ENCODE measurements at places on chromosomes 3 and 15.

DNA sequence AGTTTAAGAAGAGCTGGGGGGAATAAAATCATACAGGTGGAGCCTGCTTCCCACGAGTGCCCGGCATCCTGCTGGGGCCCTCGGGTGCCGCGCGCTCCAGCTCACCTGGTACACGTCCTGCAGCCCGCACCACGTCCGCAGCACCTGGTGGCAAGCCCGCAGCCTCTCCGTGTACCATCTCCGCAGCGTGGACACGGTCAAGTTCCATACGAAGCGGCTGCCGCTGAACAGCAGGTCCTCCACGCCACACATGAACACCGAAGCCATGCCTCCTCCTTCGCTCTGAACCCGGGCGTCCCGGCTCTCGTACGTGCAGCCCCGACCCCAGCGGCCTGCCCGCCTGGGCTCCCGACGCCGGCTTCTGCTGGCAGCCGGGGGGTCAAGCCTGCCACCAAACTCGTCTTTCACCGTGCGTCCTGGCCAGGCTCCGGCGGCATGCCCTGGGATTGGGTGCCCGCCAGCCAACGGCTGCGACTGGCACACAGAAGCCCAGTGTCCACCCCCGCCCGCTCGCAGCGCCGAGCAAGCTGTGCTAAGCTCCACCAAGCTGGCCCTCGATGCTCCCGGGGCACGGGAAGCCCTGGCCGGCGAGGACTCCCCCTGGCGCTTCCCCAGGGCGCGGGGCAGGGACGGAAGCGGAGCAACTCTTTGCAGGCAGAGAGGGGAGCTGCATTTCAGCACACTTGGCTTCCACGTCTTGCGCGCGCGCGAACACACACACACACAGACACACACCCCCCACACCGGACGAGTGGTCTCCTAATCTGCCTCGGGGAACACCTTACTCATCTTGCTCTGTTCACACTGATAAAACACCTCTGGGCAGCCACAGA is at the start of gene FRMD4B:
Gene FRMD4B (minus strand): TSS at position 366 of the 833 bp plus-strand sequence. CDS start 99 bp downstream, at position 267.
- peak; percentile 65 for ATAC-seq

GRCh38 chr3:157516928-157517327 is 13.7 kb upstream of the VEPH1 start:
- ATAC-seq: no peak

- no peak for ATAC-seq
Measured at GRCh38 chr3:14802381-14802731, 16.4 kb upstream of the FGD5 start.

GRCh38 chr15:42084465-42085235 is 9.7 kb downstream of the PLA2G4D start:
- peak; percentile 94 for ATAC-seq

GRCh38 chr3:125280668-125281361 is 68.3 kb upstream of the SLC12A8 start:
- no peak for ATAC-seq

- no peak for ATAC-seq
Measured at GRCh38 chr3:47410801-47411646, 30.2 kb downstream of the PTPN23 start.

GRCh38 chr3:123637131-123637530 is 52.3 kb upstream of the HACD2 start:
- peak; percentile 56 for ATAC-seq

GRCh38 chr3:68793759-68794701 is 138.3 kb downstream of the TAFA4 start:
- ATAC-seq: no peak

GRCh38 chr15:56788359-56788758 is 55.0 kb upstream of the ZNF280D start:
- ATAC-seq: no peak

DNA sequence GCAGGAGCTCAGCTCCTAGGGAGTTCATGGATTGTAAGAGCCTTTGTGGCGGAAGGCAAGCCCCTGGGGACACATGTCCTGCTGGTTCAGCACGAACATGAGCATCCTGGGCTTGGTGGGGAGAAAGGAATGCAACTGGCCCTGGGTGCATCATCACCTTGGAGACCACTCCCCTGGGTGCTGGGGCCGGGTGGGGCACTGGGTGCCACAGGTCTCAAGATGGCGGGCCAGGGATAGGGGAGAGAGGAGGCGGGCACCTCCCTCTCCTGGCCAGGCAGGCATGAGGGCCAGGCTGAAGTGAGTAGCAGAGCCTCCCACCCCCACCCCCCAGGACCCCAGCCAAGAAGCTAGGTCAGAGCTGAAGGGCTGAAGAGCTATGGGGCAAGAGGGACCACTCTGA is 768 bp downstream of the PCBP4 start:
- no peak for ATAC-seq

DNA sequence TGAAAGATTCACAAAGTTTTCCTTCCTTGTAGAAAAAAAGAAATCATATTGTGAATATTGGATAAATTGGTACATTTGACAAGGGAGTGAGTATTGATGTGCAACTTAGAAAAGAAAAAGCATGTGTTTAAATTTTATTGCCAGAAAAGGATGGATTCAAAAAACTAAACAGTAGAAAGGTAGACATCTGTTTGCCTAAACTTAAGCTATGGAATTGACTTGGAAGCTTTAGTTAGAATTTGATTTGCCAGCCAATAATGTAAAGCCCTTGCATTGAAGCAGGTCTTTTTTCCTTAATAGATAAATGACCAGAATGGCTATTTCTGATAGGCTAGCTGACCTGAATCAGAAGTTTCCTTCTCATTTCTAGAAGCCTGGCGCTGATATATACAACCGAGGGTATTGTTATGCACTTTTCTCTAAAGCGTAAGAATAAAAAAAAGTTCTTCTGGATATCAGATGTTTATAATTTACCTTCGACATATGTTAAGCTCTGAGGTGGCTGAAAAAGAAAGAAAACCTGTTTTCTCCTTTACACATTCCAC is 4.2 kb downstream of the RARB start:
- no peak for ATAC-seq

GRCh38 chr3:71549951-71550350 is 33.6 kb downstream of the FOXP1 start:
- no peak for ATAC-seq
